ENCODE measurements at places on chromosomes 5 and 9.

- no peak for DNase-seq
Measured at GRCh38 chr5:154321546-154321945, 124.3 kb upstream of the SAP30L start.

DNA sequence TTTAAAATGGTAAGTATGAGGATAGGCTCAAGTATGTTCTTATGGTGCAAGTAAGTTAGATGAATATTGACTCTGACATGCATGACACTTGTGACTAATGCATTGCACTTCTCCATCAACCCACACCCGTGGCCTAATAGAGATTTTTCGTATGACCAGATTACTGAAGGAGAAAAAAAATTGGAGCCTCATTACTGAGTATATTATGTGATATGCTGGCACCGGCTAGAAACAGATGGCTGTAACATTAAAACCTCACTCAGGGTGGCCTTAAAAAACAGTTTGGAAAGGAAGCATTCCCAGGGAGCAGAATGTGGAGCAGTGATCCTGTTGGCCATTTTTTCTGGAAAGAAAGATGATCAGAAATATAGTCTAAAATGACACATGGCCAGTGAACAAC is 766.4 kb downstream of the PRELID2 start:
- no peak for DNase-seq

- no peak for DNase-seq
Measured at GRCh38 chr5:168415401-168415800, 70.9 kb upstream of the RARS1 start.

DNA sequence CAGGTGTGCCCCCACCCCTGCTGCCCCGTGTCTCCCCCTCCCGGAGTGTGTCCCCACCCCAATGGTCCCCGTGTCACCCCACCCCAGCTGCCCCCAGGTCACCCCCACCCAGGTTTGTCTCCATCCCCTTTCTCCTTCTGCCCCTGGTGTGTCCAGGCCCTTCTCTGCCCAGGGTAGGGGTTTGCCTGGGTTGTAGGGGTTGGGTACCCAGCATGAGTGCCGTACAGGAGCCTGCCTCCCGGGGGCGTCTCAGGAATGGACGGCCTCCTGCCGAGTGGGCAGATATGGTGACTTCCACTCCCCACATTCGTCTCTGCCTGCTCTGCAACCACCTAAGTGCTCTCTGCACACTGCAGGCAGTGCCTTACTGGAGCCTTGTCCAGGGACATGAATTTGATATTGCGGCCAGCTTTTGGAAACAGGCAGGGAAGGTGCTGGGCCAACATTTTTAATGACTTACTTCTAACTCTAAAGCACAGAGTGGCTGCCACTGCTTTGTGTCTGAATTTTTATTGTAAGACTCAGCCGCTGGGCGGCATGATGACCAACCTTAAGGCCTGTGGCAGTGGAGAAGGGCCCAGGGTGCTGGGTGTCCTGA is 6.7 kb downstream of the LRRC14B start:
- DNase-seq = no peak

GRCh38 chr9:90960941-90961340 is 159.3 kb downstream of the SYK start:
- no peak for DNase-seq

- no peak for DNase-seq
Measured at GRCh38 chr9:126015424-126015823, 268.3 kb downstream of the PBX3 start.

GRCh38 chr9:121363622-121363961 is 6.5 kb downstream of the STOM start:
- no peak for DNase-seq

GRCh38 chr9:33429256-33429985 is 18.0 kb downstream of the AQP3 start:
- DNase-seq = no peak

GRCh38 chr9:127269449-127269848 is 4.9 kb downstream of the GARNL3 start:
- no peak for DNase-seq

GRCh38 chr5:141902015-141902814 is 21.5 kb upstream of the DELE1 start:
- DNase-seq = no peak

DNA sequence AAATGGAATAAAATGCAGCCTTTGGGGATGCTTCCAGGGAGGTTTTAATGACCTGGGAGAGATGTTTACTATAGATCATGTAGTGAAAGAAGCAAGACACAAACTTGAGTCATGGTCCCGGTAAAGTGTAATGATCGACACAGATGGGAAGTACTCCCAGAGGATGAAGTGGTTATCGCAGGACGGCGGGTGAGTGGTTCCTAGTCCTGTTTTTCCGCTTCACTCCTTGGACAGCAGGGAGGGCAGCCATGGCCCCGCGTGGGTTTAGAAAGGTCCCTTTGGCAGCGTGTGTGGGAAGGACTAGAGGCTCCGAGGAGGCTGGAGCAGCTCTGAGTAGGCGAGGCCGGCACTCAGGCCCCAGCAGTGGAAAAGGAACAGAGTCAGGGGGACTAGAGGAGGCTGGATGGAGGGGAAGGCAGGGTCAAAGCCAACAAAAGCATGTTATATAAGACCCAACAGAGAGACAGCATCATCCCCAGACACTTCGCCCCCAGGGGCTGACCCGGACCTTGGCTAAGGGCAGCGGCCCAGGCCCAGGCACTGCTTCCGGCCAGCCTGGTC is 49.2 kb upstream of the STXBP1 start:
- DNase-seq = peak; percentile 68

DNA sequence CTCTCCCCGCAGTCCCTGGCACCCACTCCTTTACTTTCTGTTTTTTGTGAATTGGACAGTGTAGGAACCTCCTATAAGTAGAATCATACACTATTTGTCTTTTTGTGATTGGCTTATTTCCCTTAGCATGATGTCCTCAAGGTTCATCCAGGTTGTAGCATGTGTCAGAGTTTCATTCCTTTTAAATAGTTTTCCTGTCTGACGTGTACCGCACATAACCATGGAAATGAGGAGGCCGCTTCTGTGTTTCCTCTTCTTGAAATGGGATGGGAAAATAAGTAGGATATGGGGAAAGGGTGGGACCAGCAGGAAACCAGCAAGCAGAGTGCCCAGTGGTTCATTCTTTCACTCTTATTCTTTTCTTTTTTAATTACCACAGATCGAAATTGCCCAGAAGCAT is 72.6 kb upstream of the ENTREP1 start:
- DNase-seq = no peak

GRCh38 chr5:389197-389821 is 53.7 kb upstream of the EXOC3 start:
- no peak for DNase-seq

DNA sequence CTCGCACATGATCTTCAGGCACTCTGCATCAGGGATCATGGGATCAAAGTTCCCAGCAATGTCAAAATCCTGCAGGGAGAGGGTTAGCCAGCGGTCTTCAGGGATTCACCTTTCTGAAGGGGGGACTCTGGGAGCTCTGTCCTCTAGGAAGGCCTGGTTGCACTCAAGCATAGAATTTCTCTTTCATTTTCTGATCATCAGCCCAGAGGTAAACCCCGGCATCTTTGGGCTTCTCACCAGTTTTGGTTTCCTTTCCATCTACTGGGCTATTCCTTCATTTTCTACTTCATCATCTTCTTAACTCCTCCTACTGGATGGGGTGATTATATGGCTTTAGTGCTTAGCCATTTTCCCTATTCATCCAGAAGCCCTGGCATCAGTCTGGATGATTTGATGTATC is 4.6 kb upstream of the DND1 start:
- DNase-seq = no peak

DNA sequence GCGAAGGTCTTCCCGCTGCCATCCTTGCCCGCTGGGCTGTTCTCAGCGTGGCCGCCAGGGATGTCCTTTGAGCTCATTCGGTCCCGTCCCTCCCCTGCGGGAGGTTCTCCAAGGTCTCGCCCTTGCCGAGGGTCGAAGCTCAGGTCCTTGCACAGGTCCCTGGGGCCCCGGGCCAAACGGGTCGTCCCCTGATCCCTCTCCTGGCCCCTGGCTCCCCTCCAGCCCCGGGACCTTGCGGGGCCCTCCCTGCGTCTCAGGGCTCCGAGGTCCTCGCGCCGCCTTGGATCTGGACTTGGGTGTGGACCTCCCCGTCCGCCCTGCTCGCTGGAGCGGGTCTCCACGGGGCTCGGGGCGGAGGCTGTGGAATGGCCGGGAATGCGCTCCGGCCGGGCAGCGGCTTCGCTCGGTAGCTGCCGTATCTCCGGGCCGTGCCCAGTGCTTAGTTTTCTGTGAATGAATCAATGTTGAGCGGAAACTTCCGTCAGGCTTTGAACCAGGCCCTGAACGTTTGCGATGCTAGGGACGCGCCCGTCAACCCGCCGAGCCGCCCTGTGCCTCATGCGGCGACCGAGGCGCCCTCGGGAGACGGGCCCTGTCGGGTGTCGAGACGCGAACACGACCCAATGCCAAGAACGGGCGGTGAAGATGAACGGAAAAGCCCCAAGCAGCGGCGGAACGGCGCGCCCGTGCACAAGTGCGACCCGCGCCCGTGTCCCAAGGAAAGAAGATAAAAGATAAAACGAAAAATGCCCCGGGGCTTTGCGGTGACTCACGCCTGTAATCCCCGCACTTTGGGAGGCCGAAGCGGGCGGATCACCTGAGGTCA is 780 bp downstream of the RNU6ATAC start:
- DNase-seq = no peak

DNA sequence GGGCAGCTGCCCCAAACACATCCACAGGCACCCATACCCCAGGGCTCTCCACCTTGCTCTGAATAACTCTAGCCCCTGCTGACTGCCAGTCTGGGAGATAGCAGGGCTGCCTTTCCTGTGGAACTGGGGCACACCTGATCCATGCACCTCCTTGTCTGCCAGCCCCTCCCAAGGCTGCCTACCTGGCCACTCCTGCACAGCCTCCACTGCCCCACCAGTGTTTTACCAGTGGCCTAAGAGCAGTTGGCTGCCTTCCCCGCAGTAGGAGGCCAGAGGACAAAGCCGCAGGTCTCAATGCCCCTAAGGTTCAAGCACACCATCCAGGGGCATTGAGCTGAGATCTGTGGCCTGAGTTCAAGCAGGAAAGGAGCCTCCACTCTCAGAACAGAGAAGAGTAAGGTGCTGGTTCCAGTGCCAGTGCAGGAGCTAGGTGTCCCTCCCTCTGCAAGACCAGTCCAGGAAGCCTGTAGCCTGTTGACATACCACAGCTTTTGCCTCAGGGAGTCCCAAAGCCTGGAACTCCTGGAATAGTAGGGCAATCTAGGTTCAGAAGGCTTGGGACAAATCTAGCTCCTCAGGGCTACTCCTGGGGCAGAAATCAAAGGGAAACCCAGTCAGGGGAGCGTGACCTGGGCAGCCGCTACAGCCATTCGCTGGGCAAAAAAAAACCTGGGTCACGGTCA is 514.5 kb upstream of the PTGER4 start:
- DNase-seq = no peak

- no peak for DNase-seq
Measured at GRCh38 chr9:34644766-34645314, 1.6 kb upstream of the GALT start.

- peak; percentile 13 for DNase-seq
Measured at GRCh38 chr5:113230711-113231652, 203.8 kb downstream of the TSSK1B start.

GRCh38 chr5:114789773-114790402 is 379.8 kb downstream of the TRIM36 start:
- DNase-seq = peak; percentile 29

DNA sequence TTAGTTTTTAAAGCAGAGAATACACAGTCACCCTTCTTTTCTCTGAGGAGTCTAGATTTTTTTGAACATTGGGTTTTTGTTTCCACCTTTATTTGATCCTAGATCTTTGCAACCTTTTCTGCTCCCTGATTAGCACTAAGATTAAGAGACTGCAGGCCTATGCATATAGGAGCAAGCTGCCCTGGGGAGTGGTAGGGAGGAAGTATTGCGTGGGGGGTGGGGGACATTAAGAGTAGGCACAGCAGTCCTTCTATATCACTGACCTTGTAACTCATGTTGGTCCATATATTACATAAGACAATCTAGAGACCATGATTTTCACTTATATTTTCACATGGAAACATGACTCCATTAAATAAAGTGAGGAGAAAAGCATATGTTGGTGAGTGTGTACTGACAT is 149.1 kb downstream of the ADGRV1 start:
- no peak for DNase-seq

GRCh38 chr9:133615606-133616188 is 6.5 kb upstream of the FAM163B start:
- DNase-seq = no peak

- DNase-seq = peak; percentile 96
Measured at GRCh38 chr5:133240425-133241091, 188.7 kb downstream of the HSPA4 start.

- no peak for DNase-seq
Measured at GRCh38 chr5:66702426-66702825, 106.2 kb downstream of the MAST4 start.

DNA sequence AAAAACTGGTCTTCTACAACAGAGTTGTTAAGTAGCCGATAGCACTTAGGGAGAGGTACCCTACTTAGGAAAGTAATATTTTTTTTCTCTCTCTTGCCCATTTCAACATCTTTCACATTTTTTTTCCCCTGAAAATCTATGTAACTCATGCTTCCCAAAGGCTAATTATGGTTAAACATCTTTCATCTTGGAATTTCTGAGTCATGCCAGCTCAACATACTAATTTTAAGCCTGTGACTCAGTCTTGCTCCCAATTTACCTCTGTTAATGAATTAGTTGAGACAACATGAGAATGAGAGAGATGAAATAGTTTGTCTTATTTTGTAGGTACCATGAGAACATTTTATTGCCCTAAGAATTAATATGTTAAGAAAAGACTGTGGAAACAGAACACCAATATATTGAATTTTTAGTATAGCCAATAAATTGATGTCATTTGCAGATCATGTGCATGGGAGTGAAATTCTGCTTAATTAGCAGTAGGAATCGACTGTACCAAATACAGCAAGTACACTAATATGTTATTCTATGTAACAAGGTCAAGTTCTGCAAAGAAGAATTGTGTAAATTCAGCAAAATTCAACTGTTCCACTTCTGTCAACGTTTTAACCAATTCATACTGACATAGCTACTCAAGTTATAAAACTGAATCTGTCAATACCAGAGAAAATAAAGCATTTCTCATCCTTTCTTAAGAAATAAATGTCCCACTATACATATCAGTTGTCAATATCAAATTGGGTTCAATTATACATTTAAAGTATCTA is 550.0 kb downstream of the PTPRD start:
- DNase-seq = no peak

GRCh38 chr9:114588651-114589526 is 1.3 kb downstream of the ATP6V1G1 start:
- DNase-seq = no peak

GRCh38 chr9:4380406-4380805 is 80.5 kb upstream of the GLIS3 start:
- no peak for DNase-seq

GRCh38 chr5:57171816-57172465 is 1.9 kb upstream of the GPBP1 start:
- peak; percentile 16 for DNase-seq

- no peak for DNase-seq
Measured at GRCh38 chr9:5764130-5764868, 68.6 kb downstream of the ERMP1 start.

- no peak for DNase-seq
Measured at GRCh38 chr9:108022246-108022935, 532.8 kb upstream of the KLF4 start.

GRCh38 chr5:56512313-56512996 is 279.3 kb upstream of the ANKRD55 start:
- DNase-seq = no peak

GRCh38 chr5:91362935-91363334 is 20.2 kb downstream of the ARRDC3 start:
- no peak for DNase-seq
